ENCODE measurements at places on chromosomes 3 and 15. TPM values are rescaled to one million over a fixed set of nuclear protein-coding genes. Genes with fewer than 3 reads are reported as not detected.
A peak's percentile ranks its signal among the peaks of the same experiment; 100 is the strongest.

- no peaks in the 10 kb centered on the region for H3K36me3 ChIP-seq
- no peaks in the 10 kb centered on the region for H3K4me1 ChIP-seq
- no peak overlapping the region for H3K4me3 ChIP-seq
- no peaks in the 10 kb centered on the region for H3K27me3 ChIP-seq
Measured at GRCh38 chr15:42068601-42069000, 25.8 kb downstream of the PLA2G4D start.

GRCh38 chr3:64329037-64329436 is 103.8 kb upstream of the PRICKLE2 start:
- no peaks in the 10 kb centered on the region for H3K4me1 ChIP-seq
- H3K4me3 ChIP-seq, result no peak overlapping the region
- no peaks in the 10 kb centered on the region for H3K36me3 ChIP-seq
- no peak overlapping the region for H3K27ac ChIP-seq
- DNase-seq, result no peak
- H3K27me3 ChIP-seq, result no peaks in the 10 kb centered on the region

- H3K27me3 ChIP-seq, result no peaks in the 10 kb centered on the region
- H3K4me1 ChIP-seq, result no peaks in the 10 kb centered on the region
- DNase-seq, result no peak
- no peak overlapping the region for H3K27ac ChIP-seq
- H3K36me3 ChIP-seq, result no peaks in the 10 kb centered on the region
- no peak overlapping the region for H3K4me3 ChIP-seq
Measured at GRCh38 chr15:66831801-66832390, 129.9 kb downstream of the SMAD6 start.

DNA sequence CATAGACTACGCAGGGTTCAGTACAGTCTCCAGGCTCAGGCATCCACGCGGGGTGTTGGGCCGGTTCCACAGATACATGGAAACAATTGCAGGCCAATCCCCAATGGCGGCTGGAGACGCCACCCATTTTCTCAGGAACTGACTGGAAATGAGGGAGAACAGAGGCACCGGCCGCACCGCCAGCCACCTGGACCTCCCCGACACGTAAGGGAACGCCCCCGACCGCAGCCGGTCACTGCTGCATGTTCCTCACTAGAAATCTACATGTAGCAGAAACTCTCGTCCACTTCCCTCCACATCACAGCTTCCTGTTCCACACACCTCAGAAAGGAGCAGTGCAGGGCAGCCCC is 29.2 kb downstream of the CYFIP1 start:
- peaks cover 8% of the 10 kb centered on the region for H3K36me3 ChIP-seq
- H3K4me1 ChIP-seq, result peaks cover 63% of the 10 kb centered on the region
- peak overlapping the region; percentile 86 for H3K27ac ChIP-seq
- no peaks in the 10 kb centered on the region for H3K27me3 ChIP-seq
- no peak for DNase-seq

DNA sequence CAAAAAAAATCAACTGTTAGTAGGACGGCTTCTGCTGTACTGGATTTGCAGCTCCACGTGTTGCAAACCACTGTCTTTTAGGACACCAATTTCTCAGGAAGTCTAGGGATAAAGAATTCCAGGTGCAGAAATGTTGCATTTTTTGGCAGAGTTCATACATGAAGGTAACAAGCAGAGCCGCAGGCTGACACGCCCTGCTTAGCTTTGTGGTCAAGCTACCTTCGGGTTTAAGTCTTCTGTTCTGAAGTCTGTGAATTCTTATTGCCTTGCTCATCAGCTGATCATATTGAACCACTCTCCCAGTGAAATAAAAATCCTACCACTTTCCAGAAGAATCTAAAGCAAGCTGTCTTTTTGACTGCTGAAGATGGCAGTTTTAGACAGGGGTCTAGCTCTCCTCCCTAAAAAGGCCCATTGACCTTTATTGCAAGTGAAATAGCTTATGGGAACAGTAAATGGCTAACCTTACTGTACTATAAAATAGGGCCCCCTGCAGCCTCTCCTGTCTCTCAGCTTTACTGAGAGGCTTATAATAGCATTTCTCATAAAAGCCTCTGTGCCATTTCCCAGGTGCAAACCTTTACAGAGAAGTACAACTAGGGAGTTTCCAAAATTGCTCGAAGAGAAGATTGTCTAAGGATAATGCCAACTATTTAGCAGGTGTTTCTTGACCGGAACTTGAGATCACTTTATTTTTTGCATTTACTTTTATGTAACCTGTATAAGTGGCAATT is 262.2 kb upstream of the IL12A start:
- no peak overlapping the region for H3K4me3 ChIP-seq
- no peaks in the 10 kb centered on the region for H3K27me3 ChIP-seq
- no peaks in the 10 kb centered on the region for H3K4me1 ChIP-seq
- no peaks in the 10 kb centered on the region for H3K36me3 ChIP-seq

DNA sequence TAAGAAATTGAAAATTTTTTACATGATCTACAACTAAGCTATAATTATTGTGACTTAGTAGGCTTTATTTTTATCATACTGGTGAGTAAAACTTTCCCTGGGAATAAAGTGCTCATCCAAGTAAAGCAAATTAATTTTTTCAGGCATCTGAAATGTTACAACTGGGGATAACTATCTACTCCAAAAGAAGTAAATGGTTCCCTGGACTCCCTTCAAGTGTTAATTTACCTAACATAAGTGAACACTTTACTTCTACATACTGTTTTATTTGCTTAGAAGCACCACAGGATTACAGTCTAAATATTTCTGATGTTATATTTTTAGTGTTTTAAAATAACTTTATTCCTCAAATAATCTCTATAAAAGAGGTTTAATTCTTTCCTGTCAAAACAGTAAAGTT is 57.8 kb downstream of the IFT57 start:
- no peak overlapping the region for H3K27ac ChIP-seq
- H3K27me3 ChIP-seq, result no peaks in the 10 kb centered on the region
- no peaks in the 10 kb centered on the region for H3K4me1 ChIP-seq
- no peak overlapping the region for H3K4me3 ChIP-seq
- no peak for DNase-seq
- H3K36me3 ChIP-seq, result no peaks in the 10 kb centered on the region

- no peaks in the 10 kb centered on the region for H3K27me3 ChIP-seq
- no peak for DNase-seq
- H3K4me1 ChIP-seq, result no peaks in the 10 kb centered on the region
- no peak overlapping the region for H3K4me3 ChIP-seq
- no peak overlapping the region for H3K27ac ChIP-seq
- no peaks in the 10 kb centered on the region for H3K36me3 ChIP-seq
Measured at GRCh38 chr15:39453620-39454019, 127.3 kb upstream of the THBS1 start.

- no peaks in the 10 kb centered on the region for H3K27me3 ChIP-seq
- no peak for DNase-seq
- peaks cover 42% of the 10 kb centered on the region for H3K4me1 ChIP-seq
- H3K36me3 ChIP-seq, result peaks cover 18% of the 10 kb centered on the region
- H3K4me3 ChIP-seq, result peak overlapping the region; percentile 70
Measured at GRCh38 chr3:36991147-36991546, 1.8 kb downstream of the EPM2AIP1 start.

DNA sequence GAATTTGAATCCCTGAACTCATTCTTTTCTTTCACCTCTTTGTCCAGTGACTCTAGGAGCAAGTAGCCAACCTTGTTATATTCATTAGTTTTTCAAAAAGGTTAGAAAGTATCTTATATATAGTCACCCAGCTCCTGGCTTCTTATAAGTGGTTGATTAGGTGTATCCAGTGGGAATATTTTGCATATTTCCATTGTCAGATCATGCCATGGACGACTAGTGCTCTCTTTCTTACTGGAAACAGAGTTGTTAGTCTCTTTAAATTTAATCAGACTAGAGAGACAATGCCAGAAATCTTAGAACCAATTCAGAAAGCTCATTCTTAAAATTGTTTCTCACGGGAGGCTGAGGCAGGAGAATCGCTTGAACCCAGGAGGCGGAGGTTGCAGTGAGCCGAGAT is 73.4 kb downstream of the CHRD start:
- H3K4me1 ChIP-seq, result no peaks in the 10 kb centered on the region
- no peaks in the 10 kb centered on the region for H3K27me3 ChIP-seq
- no peak overlapping the region for H3K4me3 ChIP-seq
- no peak for DNase-seq
- no peak overlapping the region for H3K27ac ChIP-seq

DNA sequence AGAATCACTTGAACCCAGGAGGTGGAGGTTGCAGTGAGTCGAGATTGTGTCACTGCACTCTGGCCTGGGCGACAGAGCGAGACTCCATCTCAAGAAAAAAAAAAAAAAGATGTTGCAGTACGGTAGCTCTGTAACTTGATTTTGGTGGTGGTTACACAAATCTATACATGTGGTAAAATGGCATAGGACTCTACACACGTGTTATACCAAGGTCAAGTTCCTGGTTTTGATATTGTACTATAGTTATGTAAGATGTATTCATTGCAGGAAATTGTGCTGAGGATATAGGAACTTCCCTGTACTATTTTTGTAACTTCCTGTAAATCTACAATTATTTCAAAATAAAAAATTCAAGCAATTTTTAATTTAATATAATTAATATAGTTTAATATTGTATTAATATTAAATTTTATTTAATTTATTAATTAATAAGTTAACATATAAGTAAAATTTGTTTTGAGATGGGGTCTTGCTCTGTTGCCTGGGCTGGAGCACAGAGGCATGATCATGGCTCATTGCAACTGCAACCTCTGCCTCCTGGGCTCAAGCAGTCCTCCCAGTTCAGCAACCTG is 9.9 kb downstream of the MYD88 start:
- no peaks in the 10 kb centered on the region for H3K36me3 ChIP-seq
- no peak overlapping the region for H3K4me3 ChIP-seq
- no peak for DNase-seq
- H3K27me3 ChIP-seq, result no peaks in the 10 kb centered on the region
- H3K27ac ChIP-seq, result no peak overlapping the region

DNA sequence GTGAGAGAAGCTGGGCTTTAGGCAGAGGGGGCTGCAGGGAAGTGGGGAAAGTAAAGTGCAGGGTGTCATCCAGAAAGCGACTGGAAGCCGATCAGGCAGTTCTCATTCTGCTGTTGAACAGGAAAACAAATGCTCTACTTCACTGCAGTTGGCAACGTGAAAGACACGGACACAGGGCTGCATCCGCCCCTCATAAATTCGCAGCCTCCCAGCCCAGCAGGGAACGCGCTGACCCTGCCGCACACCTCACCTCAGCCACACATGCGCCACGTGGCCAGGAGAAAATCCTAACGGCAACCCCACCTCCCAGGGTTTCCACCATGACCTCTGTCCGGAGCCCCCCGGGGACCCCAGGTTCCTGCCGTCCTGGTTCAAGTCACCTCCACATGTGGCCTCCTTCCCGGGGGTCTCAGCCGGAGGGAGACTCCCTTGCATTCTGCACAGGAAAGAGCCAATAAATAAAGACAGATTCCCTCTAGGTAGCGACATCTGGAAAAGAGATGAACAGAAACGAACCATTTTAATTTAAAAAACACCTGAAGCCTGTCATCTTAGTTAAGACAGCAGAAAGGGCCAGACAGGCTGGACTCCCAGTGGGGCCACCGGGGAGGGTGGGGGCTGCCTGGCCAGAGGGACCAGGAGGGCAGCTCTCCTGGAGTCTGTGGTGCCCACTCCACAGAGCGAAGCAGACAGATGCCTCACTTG is 118.7 kb downstream of the TMEM266 start:
- H3K4me1 ChIP-seq, result peaks cover 7% of the 10 kb centered on the region
- H3K36me3 ChIP-seq, result no peaks in the 10 kb centered on the region
- no peak overlapping the region for H3K4me3 ChIP-seq
- H3K27me3 ChIP-seq, result no peaks in the 10 kb centered on the region
- H3K27ac ChIP-seq, result no peak overlapping the region
- DNase-seq, result no peak

DNA sequence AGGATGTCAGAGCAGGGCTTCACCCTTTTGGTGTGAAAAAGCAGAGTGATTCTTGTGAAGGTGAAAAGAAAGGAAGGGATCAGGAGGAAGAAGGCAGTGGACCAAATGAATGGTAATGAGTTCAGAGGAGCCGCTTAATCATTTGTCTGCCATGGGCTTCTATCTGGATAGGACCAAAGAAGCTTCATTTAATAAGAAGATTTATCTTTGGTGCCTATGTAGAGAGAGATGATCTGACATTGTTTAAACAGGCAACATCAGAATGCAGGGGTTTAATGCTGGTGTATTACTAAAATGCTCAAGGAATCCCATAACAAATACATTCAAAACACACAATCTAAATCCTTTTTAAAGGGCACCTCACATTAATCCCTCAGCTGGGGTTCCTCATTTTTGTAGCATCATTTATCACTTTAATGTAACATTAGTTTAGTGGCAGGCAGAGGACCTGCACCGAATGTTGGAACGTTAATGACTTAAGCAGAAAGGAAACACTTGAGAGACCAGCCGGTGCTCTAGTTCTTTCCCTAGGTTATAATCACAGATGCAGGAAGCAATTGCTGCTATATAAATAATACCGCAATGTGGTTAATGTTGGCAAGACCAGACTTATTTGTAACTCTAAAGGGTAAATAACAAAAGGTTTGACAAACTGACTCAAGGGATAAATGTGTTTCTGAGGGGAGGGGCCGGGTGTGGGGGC is 27.9 kb upstream of the IL1RAP start:
- H3K4me1 ChIP-seq, result no peaks in the 10 kb centered on the region
- no peak for DNase-seq
- no peaks in the 10 kb centered on the region for H3K36me3 ChIP-seq
- H3K27ac ChIP-seq, result no peak overlapping the region
- H3K27me3 ChIP-seq, result no peaks in the 10 kb centered on the region
- H3K4me3 ChIP-seq, result no peak overlapping the region

- H3K36me3 ChIP-seq, result no peaks in the 10 kb centered on the region
- H3K27me3 ChIP-seq, result no peaks in the 10 kb centered on the region
- no peak overlapping the region for H3K27ac ChIP-seq
- H3K4me3 ChIP-seq, result no peak overlapping the region
Measured at GRCh38 chr15:101099183-101099582, 152.7 kb downstream of the CHSY1 start.

GRCh38 chr3:16050641-16051467 is 123.6 kb upstream of the GALNT15 start:
- H3K4me1 ChIP-seq, result no peaks in the 10 kb centered on the region
- no peak for DNase-seq
- H3K27ac ChIP-seq, result peak overlapping the region; percentile 12
- no peaks in the 10 kb centered on the region for H3K27me3 ChIP-seq
- no peak overlapping the region for H3K4me3 ChIP-seq
- no peaks in the 10 kb centered on the region for H3K36me3 ChIP-seq

DNA sequence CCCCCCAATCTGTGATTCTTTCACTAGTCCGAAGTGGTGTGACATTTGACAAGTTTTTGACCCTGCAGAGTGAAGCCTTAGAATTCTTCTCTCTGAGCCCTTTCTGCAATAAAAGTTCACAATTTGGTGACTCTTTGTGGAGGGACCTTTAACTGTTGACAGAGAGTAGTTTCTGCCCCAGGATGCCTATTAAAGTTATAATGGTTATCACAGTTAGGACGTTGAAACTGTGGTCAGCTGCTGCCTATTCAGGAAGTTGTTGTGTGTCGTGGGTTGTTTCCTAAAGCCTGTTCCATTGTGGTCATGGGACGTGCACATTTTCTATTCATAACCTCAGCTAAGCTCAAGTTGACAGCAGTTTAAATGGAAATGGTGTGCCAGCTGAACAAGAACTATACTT is 274.5 kb downstream of the NEK10 start:
- H3K36me3 ChIP-seq, result no peaks in the 10 kb centered on the region
- no peak for DNase-seq
- no peak overlapping the region for H3K27ac ChIP-seq
- H3K4me1 ChIP-seq, result peaks cover 28% of the 10 kb centered on the region

GRCh38 chr15:54681584-54681983 is 515.2 kb downstream of the RSL24D1 start:
- H3K4me3 ChIP-seq, result no peak overlapping the region
- H3K27ac ChIP-seq, result no peak overlapping the region
- H3K36me3 ChIP-seq, result no peaks in the 10 kb centered on the region
- DNase-seq, result no peak
- H3K4me1 ChIP-seq, result no peaks in the 10 kb centered on the region
- no peaks in the 10 kb centered on the region for H3K27me3 ChIP-seq

NUP210 gene
- 11.0 TPM for total RNA-seq

WDR93 gene
- not detected for total RNA-seq

GPX1 gene
- total RNA-seq, result 422 TPM

CD47 gene
- 24.5 TPM for total RNA-seq

MDFIC2 gene
- total RNA-seq, result not detected

Measured in ascending aorta (tissue), 2 donors.